Fibroblast of skin of left quadriceps (primary cell): ENCODE measurements at places on chromosomes 5 and 9.

DNA sequence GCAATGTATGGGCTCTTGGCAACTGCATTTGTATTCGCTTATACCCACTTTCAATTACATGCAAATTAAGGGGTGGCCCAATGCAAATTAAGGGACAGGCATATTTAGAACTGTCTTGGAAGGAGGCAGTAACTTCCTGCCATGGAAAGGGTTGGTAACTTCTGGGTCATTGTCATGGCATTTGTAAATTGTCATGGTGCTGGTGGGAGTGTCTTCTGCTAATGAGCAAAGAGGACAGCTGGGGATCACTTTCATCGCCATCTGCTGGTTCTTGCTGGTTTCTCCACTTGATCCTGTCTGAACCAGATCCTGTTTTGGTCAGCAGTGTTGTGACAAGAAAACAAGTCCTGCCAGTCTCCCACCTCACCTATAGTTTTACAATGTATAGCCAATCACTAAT lies 23.3 kb upstream of the UGT3A2 start:
- DNase-seq: no peak

- DNase-seq: no peak
These were observed 636 bp upstream of the PWWP2A start for GRCh38 chr5:160119905-160120266.

DNA sequence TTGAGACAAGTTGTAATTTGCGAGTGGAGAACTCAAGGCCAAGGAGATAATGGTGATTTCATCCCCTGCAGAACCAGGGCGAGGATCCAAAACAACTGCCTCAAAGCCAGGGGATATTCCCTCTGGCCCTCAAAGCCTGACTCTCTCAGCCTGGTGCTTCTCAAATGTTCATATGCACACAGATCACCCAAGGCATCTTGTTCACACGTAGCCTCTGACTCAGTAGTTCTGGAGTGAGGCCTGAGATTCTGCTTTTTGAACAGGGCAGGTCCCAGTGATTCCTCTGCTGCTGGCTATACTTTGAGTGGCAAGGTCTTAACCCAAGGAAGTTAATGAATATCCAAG lies 30.2 kb upstream of the WWC1 start:
- DNase-seq: no peak

- no peak for DNase-seq
These were observed 660.3 kb downstream of the TLR4 start for GRCh38 chr9:118364266-118365106.

GRCh38 chr5:155082401-155082800 lies 68.8 kb downstream of the KIF4B start:
- peak; percentile 61 for DNase-seq
